ENCODE measurements at places on chromosomes 1 and 21.

GRCh38 chr1:208410409-208410808 is 166.2 kb upstream of the PLXNA2 start:
- no peak for DNase-seq

GRCh38 chr21:39111931-39112550 is 71.2 kb downstream of the PSMG1 start:
- DNase-seq = no peak

- no peak for DNase-seq
Observed at GRCh38 chr1:56255516-56256152, 323.7 kb downstream of the PLPP3 start.

GRCh38 chr1:94661431-94661932 is 119.9 kb upstream of the F3 start:
- DNase-seq = no peak

DNA sequence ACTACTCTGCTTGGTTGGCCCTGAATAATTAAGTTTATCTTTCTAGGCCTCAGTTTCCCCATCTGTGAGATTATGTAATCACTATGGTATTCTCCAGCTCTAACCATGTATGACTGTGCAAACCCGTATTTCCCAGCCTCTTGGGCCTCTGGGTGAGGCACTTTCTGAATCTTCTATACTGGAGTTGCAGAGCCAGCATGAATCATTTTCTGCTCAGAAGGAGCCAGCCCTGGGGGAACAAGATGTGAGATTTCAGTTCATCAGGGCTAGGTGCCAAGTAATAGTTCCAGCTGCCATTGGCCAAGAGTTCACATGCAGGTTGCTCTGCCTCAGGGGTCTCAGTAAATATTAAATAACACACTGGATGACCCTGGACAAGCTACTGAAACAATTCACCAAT is 47.7 kb upstream of the USP24 start:
- no peak for DNase-seq

- no peak for DNase-seq
Observed at GRCh38 chr1:56627019-56627635, 18.0 kb upstream of the PRKAA2 start.

DNA sequence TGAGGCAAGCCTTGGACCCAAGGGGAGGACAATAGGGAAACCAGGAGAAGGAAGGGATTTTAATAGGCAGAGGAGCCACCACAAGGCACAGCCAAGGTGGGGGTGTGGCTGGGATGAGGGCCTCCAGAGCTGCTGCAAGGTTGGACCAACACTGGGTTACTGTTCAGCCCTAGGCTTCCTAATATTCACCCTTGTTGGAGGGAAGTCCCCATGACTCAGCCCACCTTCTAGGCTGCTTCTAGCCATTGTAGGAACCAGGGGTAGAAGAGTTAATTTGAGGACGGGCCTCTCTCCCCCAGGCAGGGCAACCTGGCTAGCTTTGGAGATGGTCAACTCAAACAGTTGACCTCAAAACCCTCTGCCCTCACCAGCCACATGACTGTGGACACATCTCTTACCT is 59.5 kb downstream of the KCNN3 start:
- no peak for DNase-seq

DNA sequence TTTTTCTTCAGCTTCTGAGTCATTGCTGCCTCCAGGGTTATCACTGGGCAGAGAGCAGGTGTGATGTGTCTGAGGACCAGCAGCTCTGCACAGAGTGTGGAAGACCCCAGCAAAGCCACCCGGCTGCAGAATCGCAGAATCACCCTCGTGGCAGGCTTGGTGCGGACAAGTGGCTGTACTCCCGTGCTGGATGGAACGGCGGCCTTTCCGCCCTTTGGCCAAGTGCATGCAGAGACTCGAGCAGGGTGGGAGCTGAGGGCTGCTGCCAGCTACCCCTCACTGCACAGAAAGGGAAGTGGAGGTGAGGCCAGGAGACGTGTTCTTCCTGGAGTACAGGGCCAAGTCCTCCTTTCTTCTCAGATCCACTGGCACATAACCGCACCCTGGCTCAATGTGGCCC is 162.5 kb downstream of the PCBP3 start:
- no peak for DNase-seq

DNA sequence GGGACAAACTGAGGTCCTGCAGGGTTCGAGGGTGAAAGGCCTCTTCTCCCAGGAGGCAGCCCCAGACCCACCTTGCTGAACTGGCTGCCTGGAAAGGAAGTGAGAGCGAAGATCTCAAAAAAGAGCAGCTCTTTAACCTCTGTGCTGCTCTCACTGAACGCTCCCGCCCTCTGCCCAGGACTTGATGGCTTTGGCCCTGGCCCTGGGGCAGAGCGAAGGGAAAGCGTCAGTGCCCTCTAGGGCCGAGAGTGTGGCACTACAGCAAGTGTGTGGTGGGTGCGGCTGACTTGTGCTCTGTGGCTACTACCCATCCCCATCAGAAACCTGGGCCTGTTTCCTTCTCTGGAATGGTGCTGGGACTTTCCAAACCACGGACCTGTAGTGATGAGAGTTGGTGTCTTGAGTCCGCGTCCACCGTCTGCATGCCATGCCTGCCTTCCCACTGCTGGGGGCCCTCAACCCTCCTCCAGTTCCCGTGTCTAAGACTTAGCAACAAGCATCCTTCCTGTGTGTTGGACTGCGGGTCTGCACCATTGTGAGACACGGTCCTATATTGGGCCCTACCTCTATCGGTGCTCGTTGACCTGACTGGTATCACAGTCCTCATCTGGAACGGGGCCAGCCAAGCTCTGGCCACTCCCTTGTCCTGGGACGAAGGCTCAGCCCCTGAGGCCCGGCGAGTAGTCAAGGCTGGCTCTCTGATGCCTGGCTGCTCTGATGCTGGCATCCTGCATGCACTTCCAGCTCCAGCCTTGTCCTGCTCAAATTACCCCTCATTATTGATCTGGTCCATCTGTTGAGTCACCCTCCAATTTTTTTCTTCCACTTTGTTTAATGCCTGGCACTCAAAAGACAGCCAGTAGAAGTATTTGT is 180.3 kb downstream of the DISC1 start:
- peak; percentile 20 for DNase-seq

GRCh38 chr1:44347280-44347679 is 7.8 kb downstream of the ERI3 start:
- no peak for DNase-seq

DNA sequence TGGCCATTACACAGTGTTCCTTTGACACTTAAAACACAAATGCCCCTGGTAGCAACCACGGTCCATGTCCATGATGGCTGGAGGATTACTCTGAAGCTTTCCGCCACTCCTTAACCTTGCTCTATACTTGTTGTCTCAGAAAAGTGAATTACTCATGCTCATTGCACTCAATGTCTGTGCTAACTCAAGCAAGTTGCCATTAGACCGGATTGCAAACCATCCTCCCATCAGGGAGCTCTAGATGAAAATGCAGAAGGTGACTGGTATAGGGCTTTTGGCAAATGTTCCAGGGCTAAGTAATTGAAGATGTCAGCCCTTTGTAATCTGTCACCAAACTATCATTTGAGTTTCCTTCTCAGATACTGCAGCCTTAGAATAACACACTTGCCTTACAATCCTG is 1288.3 kb upstream of the B3GALT2 start:
- DNase-seq = no peak

- DNase-seq = no peak
Observed at GRCh38 chr1:211935448-211935970, 99.8 kb downstream of the INTS7 start.

DNA sequence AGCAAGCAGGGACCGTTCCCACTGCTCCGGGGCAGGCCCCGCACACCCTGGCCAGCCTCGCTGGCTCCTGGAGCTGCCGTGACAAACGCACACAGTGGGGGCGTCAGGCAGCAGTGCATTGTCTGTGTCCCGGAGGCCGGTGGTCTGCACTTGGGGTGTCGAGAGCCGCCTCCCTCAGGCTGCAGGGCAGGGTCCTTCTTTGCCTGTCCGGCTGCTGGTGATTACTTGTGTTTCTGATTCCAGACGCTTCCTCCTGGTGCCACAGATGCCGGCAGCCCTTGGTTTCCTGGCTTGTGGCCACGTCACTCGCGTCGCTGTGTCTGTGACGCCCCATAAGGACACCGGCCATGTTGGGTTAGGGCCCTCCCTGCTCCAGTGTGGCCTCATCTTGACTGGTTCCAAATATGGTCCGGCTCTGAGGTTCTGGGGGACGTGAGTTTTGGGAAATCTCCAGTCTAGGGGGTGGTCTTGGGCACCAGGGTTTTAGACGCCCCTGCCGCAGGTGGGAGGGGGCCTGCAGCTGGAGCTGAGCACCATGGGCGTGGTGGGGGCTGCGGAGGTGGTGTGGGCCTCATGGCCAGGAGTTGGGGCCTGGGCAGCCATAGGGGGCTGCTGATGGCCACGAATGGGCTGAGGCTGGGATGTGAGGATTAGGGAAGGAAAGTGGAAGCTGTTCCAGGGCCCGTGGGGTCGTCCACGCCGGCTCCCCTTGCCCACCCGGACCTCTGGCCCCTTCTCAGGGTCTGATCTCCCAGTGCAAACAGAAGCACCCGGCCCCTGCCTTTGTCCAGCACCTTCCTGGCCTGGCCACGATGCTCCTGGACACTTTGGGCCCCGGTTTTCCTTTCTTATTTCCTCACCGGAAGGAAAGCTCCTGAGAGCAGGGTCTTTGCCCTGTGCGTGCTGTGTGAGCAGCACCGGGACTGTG is 41.0 kb downstream of the SLX9 start:
- no peak for DNase-seq

GRCh38 chr1:153995202-153995601 is 4.6 kb downstream of the RPS27 start:
- no peak for DNase-seq

GRCh38 chr1:228510101-228510802 is 23.1 kb downstream of the RNF187 start:
- no peak for DNase-seq

DNA sequence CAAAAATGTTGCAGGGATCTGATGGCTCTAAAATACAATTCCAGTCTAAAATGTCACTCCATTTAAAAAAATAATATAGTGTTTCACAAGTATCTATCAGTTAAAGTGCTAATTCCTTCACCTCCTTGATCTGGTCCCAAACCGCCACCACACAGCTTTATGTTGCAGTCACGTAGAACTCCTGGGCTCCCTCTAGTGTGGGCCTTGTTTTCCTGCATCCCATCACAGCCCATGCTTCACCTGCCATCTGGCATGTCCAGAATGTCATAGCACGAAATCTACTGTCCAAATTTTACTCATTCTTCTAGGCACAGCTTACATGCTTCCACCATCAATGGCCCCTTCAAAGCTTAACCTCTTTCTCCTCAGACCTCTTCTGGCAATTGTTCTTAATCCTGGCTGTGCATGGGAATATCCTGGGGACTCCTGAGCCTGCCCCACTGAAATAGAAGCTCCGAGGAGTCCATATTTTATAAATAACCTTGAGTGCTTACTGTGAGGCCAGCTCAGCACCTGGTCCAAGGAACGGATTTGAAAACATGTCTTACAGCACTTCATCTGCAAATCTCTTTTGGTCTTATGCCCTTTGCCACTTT is 15.5 kb downstream of the FYB2 start:
- DNase-seq = peak; percentile 44

GRCh38 chr1:197736685-197737084 is 38.6 kb downstream of the DENND1B start:
- DNase-seq = no peak

- no peak for DNase-seq
Observed at GRCh38 chr1:221087919-221088318, 208.7 kb downstream of the HLX start.

- DNase-seq = no peak
Observed at GRCh38 chr1:73359001-73359400, 839.0 kb downstream of the LRRIQ3 start.

- no peak for DNase-seq
Observed at GRCh38 chr1:168180148-168180524, 1.4 kb downstream of the TIPRL start.

- peak; percentile 91 for DNase-seq
Observed at GRCh38 chr1:203325418-203326091, 20.2 kb downstream of the BTG2 start.

DNA sequence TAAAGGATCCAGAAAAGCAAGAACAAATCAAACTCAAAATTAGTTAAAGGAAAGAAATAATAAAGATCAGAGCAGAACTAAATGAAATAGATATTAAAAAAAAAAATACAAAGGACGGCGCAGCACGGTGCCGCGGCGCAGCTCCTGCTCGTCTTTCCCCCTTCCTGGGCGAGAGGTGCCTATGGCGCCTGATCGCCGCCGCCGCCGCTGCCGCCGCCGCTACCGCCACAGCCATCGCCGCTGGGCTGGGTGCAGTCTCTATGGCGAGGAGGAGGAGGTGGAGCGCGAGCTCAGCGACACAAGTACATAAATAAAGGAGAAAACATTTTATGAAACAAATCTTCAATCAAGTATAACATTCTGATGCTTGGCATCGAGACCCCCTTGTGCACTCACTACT is 77.6 kb upstream of the VANGL1 start:
- no peak for DNase-seq

GRCh38 chr1:10961300-10961833 is 51.1 kb upstream of the TARDBP start:
- no peak for DNase-seq
